ENCODE measurements at places on chromosomes 3 and 15.

GRCh38 chr3:45915518-45916231 lies 27.6 kb upstream of the CXCR6 start:
- DNase-seq: peak; percentile 42

GRCh38 chr3:88093266-88093665 lies 34.2 kb downstream of the ZNF654 start:
- no peak for DNase-seq

GRCh38 chr15:80123034-80123433 lies 29.8 kb upstream of the FAH start:
- DNase-seq: no peak

DNA sequence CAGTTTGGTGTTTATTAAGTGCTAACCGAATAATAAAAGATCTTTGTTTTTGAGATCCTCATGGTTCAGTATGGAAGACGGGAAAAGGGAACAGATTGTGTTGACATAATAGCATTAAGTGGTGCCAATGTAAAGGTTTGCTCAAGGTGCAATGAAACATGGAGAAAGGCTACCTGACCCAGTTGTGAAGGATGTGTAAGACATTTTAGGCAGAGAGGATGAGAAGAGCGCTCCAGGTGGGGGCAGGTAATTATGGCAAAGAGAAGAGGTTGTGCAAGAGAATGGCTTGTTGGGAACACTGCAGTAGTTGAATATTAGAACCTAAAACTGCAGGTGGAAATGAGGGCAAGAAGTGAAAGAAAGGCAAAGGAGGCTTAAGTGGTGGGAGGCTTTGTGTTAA lies 140.8 kb downstream of the DIPK2A start:
- DNase-seq: no peak

DNA sequence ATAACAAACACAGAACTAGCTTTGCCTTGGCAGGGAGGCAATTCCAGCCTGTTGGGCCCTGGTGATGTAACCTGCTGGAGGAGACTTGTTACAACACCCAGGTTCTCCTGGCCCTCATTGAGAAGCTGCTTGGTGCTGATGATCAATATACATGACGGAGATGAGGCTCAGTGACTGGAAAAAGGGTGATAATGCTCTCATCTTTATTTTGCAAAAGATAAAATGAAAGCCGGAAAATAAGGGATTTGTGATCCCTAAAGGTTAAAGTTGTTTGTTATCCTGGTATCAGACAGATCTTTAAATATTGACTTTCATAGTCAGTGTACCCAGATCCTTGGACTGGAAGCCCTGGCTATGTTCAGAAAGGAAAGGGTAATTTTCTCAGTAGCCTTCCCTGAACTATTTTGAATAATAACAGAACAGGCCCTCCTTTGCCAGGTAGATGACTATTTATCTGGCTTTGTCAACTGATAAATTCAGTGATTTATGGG lies 118.9 kb upstream of the MEIS2 start:
- DNase-seq: no peak

DNA sequence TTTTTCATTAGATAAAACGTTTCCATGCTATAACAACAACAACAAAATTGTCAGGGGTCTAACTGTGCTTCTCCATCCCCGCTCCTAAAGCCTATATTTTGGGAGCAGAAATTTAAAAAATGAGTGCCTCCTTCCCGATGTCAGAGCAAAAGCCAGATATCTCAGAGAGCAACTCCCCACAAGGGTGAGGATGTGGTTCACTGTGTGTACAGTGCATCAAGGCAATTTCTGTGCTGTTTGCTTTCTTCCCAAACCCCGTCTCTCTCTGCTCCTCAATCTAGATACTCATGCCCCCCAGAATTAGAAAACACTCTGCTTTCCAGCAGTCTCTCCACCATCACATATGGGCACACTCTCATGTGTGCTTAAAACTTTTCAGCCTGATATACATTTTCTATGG lies 76.7 kb upstream of the MBNL1 start:
- no peak for DNase-seq

DNA sequence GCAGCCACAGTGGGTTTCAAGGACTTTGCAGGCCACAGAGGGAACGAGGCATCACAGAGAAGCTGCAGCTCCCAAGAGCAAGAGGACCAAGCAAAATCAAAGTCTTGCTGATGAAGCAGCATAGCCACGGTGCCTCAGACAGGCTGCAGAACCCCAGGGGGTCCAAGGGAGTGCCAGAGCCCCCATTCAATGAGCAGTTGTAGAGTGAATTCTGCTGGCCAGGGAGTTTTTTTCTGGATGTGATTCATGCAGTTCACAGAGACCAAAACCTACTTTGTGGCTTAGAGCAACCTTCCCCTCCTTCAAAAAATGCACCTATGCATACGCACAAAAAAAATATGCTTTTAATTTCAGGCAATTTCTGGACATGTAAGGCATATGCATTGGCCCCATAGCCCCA lies 409.0 kb downstream of the VPS13C start:
- DNase-seq: no peak

- no peak for DNase-seq
These were observed 95.5 kb downstream of the ST6GAL1 start for GRCh38 chr3:187025656-187026316.

- DNase-seq: no peak
These were observed 1029.8 kb upstream of the GBE1 start for GRCh38 chr3:82791241-82791640.
